HS-5 (cell line): ENCODE measurements at places on chromosomes 3 and 15.

DNA sequence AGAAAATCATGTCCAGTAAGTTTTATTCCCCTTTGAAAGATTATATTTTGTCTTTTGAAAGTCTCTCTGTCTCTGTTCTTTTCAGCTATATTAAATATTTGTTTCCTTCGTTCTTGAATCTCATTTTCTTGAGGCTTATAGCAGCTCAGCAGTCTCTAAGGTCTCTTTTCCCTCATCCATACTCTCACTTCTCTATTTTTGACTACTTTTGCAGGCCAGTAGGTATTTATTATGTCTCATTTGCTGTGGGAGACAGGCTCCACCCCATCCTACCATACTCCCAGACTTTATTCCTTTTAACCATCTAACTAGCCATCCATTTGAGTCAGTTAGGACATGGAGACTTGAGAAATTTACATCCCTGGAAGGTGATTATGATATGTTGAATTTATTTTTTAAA lies 71.0 kb downstream of the FILIP1L start:
- no peak for DNase-seq

- no peak for DNase-seq
These were observed 25.3 kb downstream of the IL5RA start for GRCh38 chr3:3084890-3085289.

GRCh38 chr3:50978991-50979667 lies 304.4 kb downstream of the DOCK3 start:
- DNase-seq, result no peak

DNA sequence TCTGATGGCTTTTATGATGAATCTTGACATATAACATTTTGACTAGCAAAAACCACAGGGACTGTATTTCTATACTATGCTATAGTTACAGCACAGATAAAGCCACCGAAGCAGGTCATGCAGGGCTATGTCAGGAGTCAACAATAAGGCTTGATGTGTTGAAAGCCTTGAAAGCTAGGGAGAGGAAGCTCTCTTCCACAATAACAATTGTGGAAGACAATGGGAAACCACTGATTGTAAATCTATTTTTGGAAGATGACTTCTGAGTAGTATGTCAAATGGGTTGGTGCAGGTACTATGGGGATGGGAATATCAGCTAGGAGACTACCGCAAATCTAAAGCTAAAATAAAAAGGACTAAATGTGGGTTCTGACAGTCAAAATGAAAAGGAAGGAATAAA lies 4.0 kb upstream of the AQR start:
- DNase-seq, result no peak

DNA sequence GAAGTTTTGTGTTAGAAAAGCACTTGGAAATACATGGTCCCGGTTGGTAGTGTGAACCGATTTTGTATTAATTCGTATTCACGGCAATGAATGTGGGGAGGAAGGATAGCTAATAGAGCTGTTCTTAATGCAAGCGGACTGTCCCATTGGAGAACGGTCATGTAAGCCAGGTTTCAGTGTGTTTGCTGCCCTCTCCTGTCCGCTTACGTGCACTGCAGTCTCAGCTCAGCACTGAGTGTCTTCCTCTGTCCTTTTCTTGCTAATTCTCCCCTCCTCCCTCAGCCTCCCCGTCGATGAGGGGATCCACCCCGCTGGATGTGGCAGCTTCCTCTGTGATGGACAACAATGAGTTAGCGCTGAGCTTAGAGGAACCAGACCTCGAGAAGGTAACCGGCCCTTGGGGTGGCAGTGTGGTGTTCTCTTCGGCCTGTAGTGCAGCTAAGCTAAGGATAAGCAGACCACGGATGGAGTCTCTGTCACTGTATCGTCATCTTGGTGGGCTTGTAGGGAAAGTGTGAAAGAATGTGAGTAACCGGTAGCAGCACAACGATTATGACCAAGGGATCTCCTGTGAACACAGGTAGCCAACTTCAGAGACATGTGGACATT lies 267.5 kb upstream of the CHRM5 start:
- DNase-seq, result peak; percentile 23

DNA sequence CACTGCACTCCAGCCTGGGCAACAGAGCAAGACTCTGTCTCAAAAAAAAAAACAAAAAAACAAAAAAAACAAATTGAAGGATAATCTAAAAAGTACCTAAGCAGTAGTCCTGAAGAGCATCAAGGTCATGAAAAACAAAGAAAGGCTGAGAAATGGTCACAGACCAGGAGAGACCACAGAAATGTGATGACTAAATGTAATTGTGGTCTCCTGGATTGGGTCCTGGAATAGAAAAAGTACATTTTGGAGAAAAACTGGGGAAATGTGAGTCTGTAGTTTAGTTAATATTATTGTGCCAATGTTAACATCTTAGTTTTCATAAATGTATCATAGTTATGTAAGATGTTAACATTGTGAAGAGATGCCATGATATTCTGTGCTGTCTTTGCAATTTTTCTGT lies 267.5 kb upstream of the NR2E3 start:
- no peak for DNase-seq

- no peak for DNase-seq
These were observed 75.4 kb downstream of the REC114 start for GRCh38 chr15:73518180-73518862.

GRCh38 chr3:71185733-71186455 lies 397.6 kb downstream of the FOXP1 start:
- DNase-seq, result peak; percentile 26

- DNase-seq, result no peak
These were observed 11.2 kb downstream of the B3GNT5 start for GRCh38 chr3:183264268-183264667.
